Activated CD4-positive, alpha-beta T cell treated with anti-CD3 and anti-CD28 coated beads, Interleukin-2, Interleukin-4, amounts not matched to agents 100 ng/mL and 50 ng/mL, durations not matched to agents 16 hours and 8 hours (primary cell): ENCODE measurements at places on chromosomes 5 and 9.

DNA sequence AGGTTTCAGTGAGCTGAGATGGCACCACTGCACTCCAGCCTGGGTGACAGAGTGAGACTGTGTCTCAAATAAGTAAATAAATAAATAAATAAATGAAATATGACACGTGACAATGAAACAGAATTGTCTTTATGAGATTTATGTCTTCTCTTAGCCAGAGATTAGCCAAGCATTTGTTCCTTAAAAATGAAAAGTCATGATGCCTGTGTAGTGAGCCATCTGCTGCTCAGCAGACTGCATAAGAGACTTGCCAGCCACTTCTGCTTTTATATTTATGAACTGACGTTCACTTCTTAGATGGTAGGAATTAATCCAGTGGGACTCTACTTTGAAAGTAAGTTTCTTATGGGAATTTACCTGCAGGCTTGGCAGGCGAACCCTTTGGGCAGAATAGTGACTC, 227.4 kb downstream of the NR3C1 start:
- DNase-seq = no peak

DNA sequence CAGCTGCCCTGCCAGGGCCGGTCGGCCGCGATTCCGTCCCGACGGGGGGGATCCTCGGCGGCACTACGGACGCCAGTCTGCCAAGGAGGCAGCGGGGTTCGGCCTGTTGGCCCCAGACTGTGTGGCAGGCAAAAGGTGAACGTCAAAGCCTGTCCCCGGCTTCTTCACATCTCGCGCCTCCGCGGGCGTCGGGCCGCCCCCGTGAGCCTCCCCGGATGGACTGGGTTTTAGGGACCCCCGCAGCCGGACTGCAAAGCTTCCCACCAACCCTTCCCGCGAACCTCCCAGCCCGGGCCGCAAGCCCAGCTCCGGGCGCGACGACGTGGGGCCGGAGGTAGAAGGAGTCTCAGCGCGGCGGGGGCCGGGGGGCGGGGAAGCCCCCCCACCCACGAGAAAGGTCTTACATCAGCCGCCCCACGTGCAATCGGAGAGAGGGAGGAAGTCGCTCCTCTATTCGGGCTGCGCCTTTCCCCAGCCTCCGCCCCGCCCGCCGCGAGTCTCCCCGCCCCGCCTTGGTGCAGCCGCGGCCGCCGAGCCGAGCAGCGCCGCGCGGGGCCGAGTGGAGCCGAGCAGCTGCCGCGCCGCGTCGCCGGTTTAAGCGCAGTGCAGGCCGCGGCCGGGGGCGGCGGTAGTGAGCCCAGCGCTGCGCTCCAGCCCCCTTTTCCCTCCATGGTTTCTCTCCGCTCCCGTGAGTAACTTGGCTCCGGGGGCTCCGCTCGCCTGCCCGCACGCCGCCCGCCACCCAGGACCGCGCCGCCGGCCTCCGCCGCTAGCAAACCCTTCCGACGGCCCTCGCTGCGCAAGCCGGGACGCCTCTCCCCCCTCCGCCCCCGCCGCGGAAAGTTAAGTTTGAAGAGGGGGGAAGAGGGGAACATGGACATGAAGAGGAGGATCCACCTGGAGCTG, at the start of gene ANP32B:
TSS of gene ANP32B (plus strand) at position 659 of the 906 bp plus-strand sequence. CDS start at position 874, 215 bp downstream.
- peak; percentile 94 for DNase-seq

- no peak for DNase-seq
Observed at GRCh38 chr5:170145462-170145861, 39.8 kb downstream of the FOXI1 start.

GRCh38 chr9:38183994-38184568, 115.1 kb upstream of the SHB start:
- no peak for DNase-seq

- DNase-seq = no peak
Observed at GRCh38 chr5:172111852-172112225, 76.2 kb downstream of the STK10 start.

DNA sequence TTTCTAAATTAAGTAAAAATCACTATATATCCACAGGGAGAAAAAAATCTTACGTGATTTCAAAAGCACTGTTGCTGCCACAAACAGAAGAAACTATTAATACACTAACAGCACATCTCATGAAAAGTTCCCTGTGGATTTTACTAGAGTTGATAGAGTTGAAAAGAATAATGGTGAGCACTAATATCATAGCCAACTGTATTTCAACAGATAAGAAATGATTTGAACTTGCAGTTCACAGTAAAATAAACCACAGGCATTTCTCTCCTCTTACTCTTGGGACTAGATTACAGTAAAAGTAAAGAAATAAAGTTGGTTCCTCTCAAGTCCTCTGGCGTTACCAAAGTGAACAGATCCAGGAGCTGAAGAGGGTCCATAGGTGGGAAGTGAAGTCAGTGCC, 27.9 kb downstream of the AGTPBP1 start:
- DNase-seq = no peak

DNA sequence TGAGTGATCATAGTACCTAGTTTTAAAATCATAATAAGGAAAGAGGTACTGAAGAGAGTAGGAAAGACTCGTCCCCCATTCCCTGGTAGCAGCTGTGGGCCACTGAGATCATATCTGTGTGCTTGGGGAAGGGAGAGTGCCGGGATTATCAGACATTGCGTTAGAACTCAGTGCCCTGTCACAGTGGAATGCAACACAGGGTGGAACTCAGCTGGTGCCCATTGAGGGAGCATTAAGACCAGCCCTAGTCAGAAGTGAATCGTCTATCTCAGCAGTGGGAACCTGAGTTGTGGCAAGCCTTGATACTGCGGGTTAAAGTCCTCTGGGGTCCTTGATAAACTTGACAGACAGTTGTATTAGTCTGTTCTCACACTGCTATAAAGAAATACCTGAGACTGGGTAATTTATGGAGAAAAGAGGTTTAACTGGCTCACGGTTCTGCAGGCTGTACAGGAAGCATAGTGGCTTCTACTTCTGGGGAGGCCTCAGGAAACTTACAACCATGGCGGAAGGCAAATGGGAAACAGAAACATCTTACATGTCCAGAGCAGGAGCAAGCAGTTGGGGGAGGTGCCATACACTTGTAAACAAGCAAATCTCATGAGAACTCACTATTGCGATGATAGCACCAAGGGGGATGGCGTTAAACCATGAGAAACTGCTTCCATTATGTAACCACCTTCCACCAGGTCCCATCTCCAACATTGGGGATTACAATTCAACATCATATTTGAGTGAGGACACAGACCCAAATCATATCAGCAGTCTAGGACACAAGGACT, 33.1 kb downstream of the NDUFAF2 start:
- DNase-seq = no peak

DNA sequence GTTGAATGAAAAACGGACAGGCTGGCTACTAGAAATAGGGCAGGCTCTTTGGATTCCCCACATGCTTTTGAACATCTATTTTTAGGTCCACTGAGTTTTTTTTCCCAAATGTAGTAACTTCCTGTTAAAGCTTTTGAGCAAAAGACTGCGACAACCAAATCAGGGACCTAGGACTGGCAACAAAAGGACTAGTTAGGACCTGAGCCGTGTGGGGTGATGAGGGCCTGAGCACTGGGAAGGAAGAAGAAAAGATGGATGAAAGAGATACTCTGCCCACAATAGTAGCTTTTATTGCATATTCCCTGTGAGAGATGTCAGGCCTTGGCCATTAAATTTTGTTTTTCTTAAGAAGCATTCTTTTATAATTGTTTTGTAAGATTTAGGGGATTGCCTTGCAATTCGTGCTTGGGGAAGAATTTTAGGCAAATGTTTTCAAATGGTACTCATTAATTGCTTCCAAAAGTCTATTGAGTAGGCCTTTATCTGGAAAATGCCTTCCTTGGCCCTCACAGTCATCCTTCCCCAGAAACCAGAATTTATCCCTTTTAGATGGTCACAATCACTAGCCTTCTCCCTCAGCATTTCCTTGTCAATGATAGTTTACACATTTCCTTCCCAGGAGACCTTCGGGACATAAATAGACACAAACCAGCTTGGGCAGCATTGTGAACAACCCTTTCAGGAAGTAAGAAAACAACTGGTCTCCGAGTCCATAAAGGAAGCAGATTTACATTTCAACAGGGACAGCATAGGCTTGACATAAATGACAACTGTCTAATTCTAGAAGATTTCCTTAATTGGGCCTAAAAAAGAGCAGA, 166.5 kb downstream of the RMI1 start:
- no peak for DNase-seq

- DNase-seq = no peak
Observed at GRCh38 chr9:78813602-78814180, 516.8 kb downstream of the PSAT1 start.

- no peak for DNase-seq
Observed at GRCh38 chr9:114603248-114603647, 7.8 kb upstream of the TMEM268 start.

DNA sequence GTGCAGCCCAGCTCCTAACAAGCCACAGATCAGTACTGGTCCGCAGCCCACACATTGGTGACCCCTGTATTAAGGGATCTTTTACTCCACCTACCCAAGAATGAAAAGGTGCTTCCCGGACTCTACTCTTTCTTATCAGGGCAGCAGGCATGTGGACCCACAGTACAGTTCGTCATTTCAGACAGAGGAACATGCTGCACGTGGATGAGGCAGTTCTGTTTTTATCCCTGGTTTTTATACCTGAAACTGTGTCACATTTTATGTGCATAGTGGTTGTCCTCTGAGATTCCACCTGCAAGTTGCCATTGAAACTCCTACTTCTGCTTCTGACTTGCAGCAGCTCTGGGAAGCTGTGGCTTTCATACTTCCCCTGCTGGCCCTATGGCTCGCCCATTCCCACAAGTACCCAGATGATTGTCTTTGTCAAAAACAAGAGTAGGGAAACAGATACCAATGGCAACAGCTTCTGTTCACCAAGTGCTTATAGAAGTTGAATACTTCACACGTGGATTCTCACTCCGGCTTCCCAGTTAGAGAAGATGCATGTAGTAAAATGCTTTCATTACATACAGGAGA, 208.0 kb downstream of the TRIO start:
- no peak for DNase-seq

- DNase-seq = no peak
Observed at GRCh38 chr9:93792358-93792757, 162.8 kb downstream of the BARX1 start.

DNA sequence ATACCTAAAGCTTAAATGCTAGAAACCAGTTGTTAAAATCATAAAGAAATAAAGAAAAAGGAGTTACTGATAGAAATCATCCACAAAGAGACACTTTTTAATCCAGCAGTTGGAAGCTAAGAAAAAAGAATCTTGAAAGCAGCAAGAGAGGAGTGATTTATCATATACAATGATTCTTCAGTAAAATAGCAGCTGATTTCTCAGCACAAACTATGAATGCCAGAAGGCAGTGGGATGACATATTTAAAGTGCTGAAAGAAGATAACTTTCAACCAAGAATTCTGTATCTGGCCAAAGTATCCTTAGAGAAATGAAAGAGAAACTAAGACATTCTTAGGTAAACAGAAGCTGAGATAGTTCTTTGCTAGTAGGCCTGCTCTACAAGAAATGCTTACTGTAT, 366.0 kb downstream of the HTR1A start:
- no peak for DNase-seq

- DNase-seq = peak; percentile 42
Observed at GRCh38 chr9:114919611-114920010, 10.8 kb downstream of the TNFSF8 start.

GRCh38 chr9:70400107-70400892, 14.2 kb downstream of the KLF9 start:
- DNase-seq = no peak

DNA sequence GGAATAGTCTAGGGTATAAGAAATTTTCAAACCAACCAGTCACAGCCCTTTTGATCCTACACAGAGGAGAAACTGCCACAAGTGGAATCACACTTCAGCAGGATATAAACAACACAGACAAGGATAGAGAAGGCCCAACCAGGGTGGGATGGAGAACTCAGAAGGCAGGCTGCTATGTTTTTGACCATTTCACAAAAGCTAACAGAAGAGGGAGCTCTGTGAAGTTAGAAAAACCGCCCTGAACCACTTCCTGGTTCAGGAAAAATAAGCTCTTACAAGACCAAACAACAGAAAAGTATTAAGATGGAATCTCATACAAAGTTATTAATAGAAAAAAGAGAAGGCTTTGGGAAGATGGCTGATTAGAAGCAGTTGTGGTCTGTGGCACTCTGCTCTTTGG, 960 bp upstream of the IFNB1 start:
- DNase-seq = peak; percentile 4

DNA sequence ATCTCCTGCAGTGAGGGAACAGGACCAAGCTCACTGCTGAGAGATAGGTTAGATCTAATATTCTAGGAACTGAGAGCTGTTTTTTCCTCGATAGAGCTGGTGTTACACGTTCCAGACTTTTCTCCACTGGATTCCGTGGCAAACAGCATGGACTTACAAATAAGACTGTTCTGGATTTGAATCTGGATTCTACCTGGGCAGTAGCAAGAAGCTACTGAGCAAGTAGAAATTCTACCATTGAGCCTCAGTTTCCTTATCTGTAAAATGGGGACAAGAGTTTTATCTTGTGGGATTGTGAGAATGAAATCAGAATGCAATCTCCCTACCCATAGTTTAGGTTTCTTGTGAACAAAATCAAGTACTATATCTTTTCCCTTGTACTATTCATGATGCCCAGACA, 238.7 kb upstream of the TRIM32 start:
- DNase-seq = no peak

DNA sequence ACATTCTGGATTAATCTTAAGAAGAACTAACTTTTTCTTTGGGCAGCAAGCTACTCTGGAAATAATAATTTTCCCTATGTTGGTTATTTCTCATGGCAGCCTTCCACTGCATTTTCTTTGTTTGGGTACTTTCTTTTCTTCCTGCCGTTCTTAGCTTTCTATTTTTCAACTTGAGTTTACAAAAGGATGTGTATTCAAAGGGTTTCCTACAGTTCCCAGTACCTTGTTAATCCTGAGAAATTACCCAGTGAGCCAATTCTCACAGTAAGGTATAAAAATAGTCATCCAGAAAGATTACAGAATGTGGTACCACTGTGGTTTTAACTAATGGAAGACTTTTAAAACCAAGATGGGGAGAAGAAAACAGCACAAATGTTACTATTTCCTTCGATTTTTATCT, 20.2 kb downstream of the GPR21 start:
- DNase-seq = no peak

GRCh38 chr9:68955330-68955729, 58.6 kb downstream of the PRKACG start:
- DNase-seq = peak; percentile 31

- DNase-seq = no peak
Observed at GRCh38 chr5:68137511-68138140, 77.9 kb upstream of the PIK3R1 start.
